ENCODE measurements at places on chromosomes 2 and 18.

GRCh38 chr2:218262237-218262600 lies 1.4 kb downstream of the GPBAR1 start:
- no peak for DNase-seq

DNA sequence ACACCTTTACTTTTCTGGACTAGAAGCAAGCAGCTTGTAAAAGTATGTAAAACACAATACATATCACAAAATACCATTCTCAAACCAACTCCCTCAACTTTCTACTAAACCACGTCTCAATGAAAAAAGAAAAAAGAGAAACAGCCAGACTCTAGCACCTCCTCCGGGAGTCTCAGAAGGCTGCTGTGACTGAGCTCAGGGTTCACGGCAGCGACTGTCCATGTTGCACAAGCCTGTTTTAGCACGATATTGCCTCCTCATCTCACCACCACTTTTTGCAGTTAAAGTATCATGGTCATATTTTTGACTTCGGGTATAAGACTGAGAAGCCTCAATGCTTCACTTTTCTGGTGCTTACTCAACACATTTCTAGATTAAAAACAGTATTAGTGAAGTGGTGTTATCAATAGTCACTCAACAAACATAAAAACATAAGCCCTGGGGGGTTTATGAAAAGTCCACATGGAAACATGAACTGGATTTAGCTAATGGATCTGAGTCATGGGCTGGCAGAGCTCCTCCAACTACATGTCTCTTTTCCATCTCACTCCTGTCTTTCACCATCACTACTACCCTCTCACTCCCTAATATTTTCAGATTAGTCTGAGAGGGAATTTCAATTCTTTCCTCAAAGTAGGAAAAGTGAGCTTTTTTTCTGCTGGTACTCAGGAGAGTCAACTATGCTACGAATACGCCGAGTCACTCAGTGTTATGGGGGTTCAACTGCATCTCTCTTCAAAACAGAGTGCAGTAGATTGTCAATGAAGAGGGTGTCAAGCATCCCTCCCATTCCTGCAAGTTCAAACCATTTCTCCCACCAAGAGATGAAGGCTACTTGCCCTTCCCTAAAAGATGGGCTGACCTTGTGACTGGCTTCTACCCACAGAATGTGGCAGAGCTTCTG lies 113.7 kb downstream of the OSR1 start:
- DNase-seq: no peak

DNA sequence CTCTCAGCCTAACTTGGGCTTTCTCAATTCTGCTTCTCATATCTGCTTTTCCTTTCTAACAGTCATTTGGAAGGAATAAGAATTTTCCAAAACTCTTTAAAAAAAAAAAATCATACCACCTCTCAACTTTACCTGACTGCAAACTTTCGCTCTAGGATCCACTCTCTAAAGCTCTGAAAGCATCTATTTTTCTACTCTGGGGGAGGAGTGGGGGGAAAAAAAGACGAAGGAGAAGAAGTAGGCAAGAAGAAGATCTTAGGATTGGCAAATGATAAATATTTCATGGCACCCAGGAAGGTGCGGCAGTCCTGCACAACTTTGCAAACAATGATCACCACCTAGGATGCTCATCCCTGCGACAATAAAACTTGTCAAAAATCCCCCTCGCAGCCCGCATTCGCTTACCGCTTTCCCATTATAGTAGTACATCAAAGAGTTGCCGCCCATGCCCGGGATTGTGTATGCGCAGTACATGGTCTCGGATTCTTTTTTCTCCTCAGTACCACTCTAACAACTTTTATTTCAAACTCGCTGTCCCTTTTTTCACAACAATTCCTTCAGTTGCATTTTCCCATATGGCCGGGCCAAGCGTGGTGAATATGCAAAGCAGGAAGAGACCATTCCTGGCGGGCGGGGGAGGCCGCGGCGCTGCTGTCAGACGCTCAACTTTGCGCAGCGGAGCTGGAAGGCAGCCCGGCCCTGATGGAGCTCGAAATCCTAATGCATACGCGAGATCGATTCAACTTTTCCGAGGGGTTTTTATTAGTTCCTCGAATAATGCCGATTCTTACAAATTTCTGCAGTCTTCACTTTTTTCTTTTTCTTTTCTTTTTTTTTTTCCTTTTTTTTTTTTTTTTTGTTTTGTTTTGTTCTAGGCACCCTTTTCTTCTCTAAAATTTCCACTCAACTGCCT lies 266.5 kb downstream of the TCF4 start:
- peak; percentile 73 for DNase-seq

DNA sequence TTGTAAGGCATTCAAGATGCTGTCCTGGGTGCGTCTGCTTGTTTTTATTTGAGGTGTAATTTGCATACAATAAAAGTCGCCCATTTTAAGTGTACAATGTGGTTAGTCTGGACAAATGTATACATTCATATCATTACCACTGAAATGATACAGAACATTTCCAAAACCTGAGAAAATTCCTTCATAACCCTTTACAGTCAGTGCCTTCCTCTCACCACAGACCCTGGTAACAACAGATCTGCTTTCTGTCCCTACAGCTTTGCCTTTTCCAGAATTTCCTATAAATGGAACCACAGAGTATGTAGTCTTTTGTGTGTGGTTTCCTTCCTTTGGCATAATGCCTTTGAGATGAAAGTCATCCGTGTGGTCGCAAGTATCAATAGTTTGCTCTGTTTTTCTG lies 45.8 kb upstream of the NFU1 start:
- no peak for DNase-seq

GRCh38 chr2:179900655-179901054 lies 39.2 kb upstream of the ZNF385B start:
- no peak for DNase-seq

DNA sequence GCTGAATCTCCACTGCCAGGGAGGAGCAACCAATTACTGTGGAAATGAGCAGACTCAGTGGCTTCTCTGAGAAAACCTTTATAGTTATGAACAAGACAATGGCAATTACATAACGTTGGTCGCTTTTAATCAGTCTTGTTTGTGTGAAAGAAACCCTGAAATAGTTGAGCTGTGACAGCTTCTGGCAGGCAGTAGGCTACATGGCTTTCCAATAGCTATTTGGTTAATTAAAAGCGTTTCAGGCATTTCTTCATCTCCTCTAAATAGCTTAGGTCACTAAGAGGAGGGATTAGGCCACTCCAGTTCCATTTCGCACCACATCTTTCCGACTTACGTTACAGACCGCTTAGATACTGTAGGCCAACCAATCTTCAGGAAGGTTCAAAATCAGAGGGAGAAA lies 794.4 kb upstream of the ID2 start:
- no peak for DNase-seq

- no peak for DNase-seq
Measured at GRCh38 chr2:178363252-178363651, 87.7 kb downstream of the PRKRA start.

DNA sequence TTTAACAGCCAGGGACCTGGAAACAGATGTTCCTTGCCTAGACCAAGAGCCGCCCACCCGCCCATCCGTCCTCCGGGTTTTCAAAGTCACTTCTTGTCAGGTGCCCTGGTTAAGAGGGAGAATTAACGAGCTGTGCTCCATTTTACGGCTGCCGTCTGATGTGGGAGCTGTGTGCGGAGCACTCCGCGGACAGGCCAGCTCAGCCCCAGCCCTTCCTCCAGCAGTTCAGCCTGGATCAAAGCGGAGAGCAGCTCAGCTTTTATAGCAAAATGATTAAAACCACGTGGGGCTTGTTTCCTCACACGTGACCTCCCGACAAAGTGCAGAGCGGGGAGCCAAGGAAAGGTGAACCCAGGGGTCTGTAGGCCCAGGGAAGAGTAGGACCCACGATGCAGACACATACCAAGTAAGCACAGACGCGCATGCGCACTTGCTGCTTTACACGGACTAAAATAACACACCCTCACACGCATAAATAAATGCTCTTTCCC lies 46.1 kb upstream of the PKDCC start:
- DNase-seq: no peak

- no peak for DNase-seq
Measured at GRCh38 chr2:23380562-23381065, 4.4 kb upstream of the KLHL29 start.

GRCh38 chr18:59763541-59764136 lies 66.4 kb upstream of the CCBE1 start:
- DNase-seq: no peak

- no peak for DNase-seq
Measured at GRCh38 chr2:181104512-181105115, 124.2 kb downstream of the UBE2E3 start.

DNA sequence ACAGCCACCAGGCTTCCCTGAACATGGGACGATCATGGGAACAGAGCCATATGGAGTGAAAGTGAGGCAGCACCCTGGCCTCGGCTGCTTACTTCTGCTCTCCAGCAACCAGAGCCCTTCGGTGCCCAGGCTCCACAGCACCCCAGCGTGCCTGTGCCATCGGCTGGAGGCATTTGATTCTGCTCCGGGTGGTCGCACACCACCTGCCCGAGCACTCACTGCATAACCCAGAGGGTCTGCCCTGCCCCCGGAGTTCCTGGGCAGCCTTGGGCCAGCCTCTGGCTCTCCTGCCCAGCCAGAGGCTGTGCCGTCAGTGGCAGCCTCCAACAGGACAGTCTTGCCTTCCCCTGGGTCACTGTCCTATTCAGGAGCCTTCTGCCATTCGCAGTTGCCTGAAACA lies 3.9 kb downstream of the ASTL start:
- no peak for DNase-seq

GRCh38 chr2:73730810-73731209 lies 6.3 kb downstream of the TPRKB start:
- DNase-seq: no peak

GRCh38 chr18:11533942-11534496 lies 75.4 kb upstream of the SLC35G4 start:
- DNase-seq: no peak

GRCh38 chr2:120660056-120660694 lies 75.5 kb upstream of the GLI2 start:
- DNase-seq: no peak

- no peak for DNase-seq
Measured at GRCh38 chr2:234564699-234565098, 67.8 kb upstream of the ARL4C start.

DNA sequence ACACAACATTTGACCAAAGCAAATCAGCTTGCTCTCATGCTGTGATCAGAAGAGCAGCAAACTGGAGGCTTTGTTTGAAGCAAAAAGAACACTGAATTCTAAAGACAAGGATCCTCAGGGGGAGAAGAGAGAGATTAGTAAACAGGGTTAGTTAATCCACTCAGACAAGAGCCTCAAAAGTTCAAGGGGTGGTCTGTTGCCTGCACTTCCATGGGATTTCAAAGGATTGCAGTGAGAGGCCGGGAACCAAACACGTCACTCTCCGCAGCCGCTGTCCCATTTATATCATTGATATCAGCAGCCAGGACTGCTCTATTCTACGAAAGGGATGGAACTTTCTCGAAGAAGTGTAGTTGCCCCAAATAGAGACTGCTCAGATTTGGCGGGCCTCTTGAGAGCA lies 97.8 kb upstream of the SP3 start:
- DNase-seq: no peak

- DNase-seq: no peak
Measured at GRCh38 chr2:158228943-158229508, 127.3 kb downstream of the UPP2 start.

DNA sequence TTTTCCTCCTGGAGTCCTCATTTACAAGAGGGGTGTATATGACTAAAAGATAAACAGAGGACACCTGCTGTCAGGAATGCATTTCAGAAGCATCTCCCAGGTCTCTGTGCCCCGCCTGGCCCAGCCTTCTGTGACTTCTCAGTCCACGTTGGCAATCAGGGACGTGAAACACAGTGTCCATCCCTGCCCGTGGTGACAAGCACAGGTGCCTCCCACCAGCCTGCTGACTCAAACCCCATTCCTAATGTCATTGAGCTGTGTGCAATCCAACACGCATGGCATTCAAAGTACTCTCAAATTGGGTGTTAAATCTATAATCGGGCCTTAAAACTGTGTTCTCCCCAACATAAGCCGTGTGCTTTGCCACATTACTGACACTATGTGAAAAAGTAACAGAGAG lies 343.2 kb downstream of the EIPR1 start:
- DNase-seq: no peak

DNA sequence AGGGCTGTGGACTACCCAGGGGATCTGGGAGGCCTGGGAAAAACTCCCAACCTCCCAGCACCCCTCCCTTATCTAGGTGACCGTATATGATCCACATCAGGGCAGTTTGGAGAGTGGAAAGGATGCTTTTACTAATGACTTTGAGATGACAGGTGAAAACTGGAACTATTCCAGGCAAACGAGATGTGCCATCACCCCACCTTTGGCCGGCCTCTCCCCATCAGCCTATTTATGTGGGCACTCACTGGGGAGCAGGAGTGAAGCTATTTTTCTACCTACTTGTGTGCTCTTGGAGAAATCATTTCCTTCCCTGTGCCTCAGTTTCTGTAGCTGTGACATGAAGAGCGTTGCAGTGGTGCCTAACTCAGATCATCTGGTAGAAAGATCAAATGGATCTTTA lies 107.2 kb downstream of the SMAD7 start:
- DNase-seq: no peak

- no peak for DNase-seq
Measured at GRCh38 chr2:210459407-210459806, 17.2 kb downstream of the LANCL1 start.

GRCh38 chr2:106542746-106543359 lies 55.7 kb downstream of the CD8B2 start:
- peak; percentile 61 for DNase-seq

- no peak for DNase-seq
Measured at GRCh38 chr2:7692657-7693161, 775.5 kb downstream of the RNF144A start.

DNA sequence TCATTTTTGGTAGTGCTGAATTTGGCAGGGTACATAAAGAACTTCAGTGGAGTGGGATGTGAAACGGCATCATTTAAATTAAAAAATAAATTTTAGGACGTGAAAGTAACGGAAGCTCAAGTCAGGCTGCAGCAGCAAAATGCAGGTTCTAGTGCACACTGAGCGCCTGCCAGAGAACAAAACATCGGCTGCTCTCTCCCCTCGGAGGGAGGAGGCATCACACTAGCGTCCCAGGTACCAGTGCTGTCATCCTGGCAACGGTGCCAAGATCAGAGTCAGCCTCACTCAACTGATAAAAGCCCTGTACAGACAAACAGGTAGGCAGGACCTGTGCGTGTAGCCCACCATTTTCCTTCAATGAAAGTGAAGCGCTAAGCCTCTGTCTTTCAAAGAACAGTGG lies 261.5 kb downstream of the PTGR3 start:
- no peak for DNase-seq

- DNase-seq: no peak
Measured at GRCh38 chr18:12257996-12258718, 4.0 kb downstream of the CIDEA start.

DNA sequence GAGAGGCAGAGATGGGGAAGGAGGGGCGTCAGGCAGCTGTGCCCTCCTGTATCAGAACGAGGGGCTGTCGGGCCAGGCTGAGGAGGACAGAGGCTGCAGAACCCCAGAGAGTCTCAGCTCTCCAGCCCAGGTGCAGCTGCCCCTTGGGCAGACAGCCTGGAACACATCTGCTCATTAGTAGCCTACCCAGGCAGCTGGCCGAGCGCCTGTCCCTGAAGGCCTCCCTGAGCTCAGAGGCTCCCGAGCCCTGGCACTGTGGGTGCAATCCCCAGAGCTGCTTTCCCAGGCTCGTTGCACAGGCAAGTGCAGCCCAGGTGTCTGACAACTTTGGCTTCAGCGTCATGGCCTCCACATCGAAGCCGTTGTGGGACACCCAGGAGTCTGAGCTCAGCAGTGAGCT lies 13.1 kb upstream of the TMEM185B start:
- DNase-seq: no peak

GRCh38 chr2:169184074-169184473 lies 114.7 kb downstream of the DHRS9 start:
- no peak for DNase-seq

Data from CD4-positive, alpha-beta T cell treated with Interferon gamma for 1 hour (primary cell).